HFFc6 (cell line): ENCODE measurements at places on chromosomes 1 and 21. TPM values are rescaled to one million over a fixed set of nuclear protein-coding genes. Genes with fewer than 3 reads are reported as not detected.

The SLFNL1 gene
- 0.13 TPM in 1 of 3 replicates, not detected in the others for total RNA-seq

The TNFRSF4 gene
- not detected in 2 replicates for total RNA-seq

The MT1HL1 gene
- not detected in 3 replicates for total RNA-seq

The HES2 gene
- total RNA-seq, result 0.18 to 0.35 TPM (median 0.35 TPM) in 3 replicates

The ANGPTL1 gene
- total RNA-seq, result not detected in 3 replicates

The LEMD1 gene
- not detected in 3 replicates for total RNA-seq

The TRIM17 gene
- total RNA-seq, result not detected in 3 replicates

The PTGS2 gene
- total RNA-seq, result 71.2 to 192 TPM (median 185 TPM) in 3 replicates

The EXO5 gene
- total RNA-seq, result 6.8 to 8.8 TPM (median 7.4 TPM) in 3 replicates

The MFN2 gene
- total RNA-seq, result 87.2 to 95.4 TPM (median 94.2 TPM) in 3 replicates

The SYT14 gene
- 8.6 to 9.9 TPM (median 8.7 TPM) in 3 replicates for total RNA-seq

The NADK gene
- 55.1 to 62.7 TPM (median 55.9 TPM) in 3 replicates for total RNA-seq

The OXCT2 gene
- total RNA-seq, result 1.2 to 2.3 TPM (median 2.0 TPM) in 3 replicates

The NR0B2 gene
- total RNA-seq, result not detected in 2 replicates

The LRRC8D gene
- 40.0 to 43.8 TPM (median 41.9 TPM) in 3 replicates for total RNA-seq

The PRXL2B gene
- total RNA-seq, result 31.5 to 39.8 TPM (median 33.0 TPM) in 3 replicates

The UBXN10 gene
- total RNA-seq, result not detected in 2 replicates

The TMEM79 gene
- total RNA-seq, result 1.7 to 2.9 TPM (median 2.0 TPM) in 3 replicates

The APOBEC4 gene
- not detected in 3 replicates for total RNA-seq

The NES gene
- 120 and 121 TPM in 2 replicates for total RNA-seq

The PER3 gene
- total RNA-seq, result 5.0 and 6.6 TPM in 2 replicates

The LCE1D gene
- total RNA-seq, result not detected in 2 replicates

The RHEX gene
- total RNA-seq, result not detected in 3 replicates

The TNFRSF14 gene
- total RNA-seq, result 7.8 to 12.7 TPM (median 10.0 TPM) in 3 replicates

The ELAPOR1 gene
- 0.89 and 1.9 TPM in 2 replicates for total RNA-seq

The CYP2J2 gene
- total RNA-seq, result not detected in 3 replicates

The GABRD gene
- not detected in 3 replicates for total RNA-seq

The CASQ1 gene
- 0.27 to 0.29 TPM in 2 of 3 replicates, not detected in the other for total RNA-seq

The S100A3 gene
- total RNA-seq, result 4.0 to 8.1 TPM (median 5.4 TPM) in 3 replicates

The MPL gene
- not detected in 3 replicates for total RNA-seq

The TTC34 gene
- 0.15 to 0.19 TPM (median 0.17 TPM) in 3 replicates for total RNA-seq

The DYRK1A gene
- total RNA-seq, result 42.7 to 46.9 TPM (median 44.8 TPM) in 3 replicates

The ANKRD65 gene
- total RNA-seq, result not detected in 2 replicates

The OR2L13 gene
- not detected in 3 replicates for total RNA-seq

The KLF17 gene
- 0.07 to 0.18 TPM in 2 of 3 replicates, not detected in the other for total RNA-seq

The FBLIM1 gene
- total RNA-seq, result 107 to 127 TPM (median 122 TPM) in 3 replicates

The TSTD1 gene
- not detected in 3 replicates for total RNA-seq

The AVPR1B gene
- not detected in 3 replicates for total RNA-seq

The OPRD1 gene
- not detected in 3 replicates for total RNA-seq

The OVAAL gene
- not detected in 3 replicates for total RNA-seq

The KIAA1614 gene
- total RNA-seq, result 1.8 to 3.9 TPM (median 2.4 TPM) in 3 replicates

The SLAMF9 gene
- total RNA-seq, result not detected in 3 replicates

The SFT2D2 gene
- 47.6 to 58.0 TPM (median 56.2 TPM) in 3 replicates for total RNA-seq

The CLCNKA gene
- total RNA-seq, result not detected in 3 replicates

The IGSF9 gene
- not detected in 3 replicates for total RNA-seq

The TMEM269 gene
- total RNA-seq, result not detected in 2 replicates

The B3GALT6 gene
- total RNA-seq, result 25.5 and 31.7 TPM in 2 replicates
